ENCODE measurements at places on chromosomes 1 and 21.

GRCh38 chr1:116286541-116286971 lies 86.5 kb upstream of the ATP1A1 start:
- DNase-seq = no peak

- peak; percentile 76 for DNase-seq
Observed at GRCh38 chr1:202861420-202862132, 27.4 kb downstream of the RABIF start.

DNA sequence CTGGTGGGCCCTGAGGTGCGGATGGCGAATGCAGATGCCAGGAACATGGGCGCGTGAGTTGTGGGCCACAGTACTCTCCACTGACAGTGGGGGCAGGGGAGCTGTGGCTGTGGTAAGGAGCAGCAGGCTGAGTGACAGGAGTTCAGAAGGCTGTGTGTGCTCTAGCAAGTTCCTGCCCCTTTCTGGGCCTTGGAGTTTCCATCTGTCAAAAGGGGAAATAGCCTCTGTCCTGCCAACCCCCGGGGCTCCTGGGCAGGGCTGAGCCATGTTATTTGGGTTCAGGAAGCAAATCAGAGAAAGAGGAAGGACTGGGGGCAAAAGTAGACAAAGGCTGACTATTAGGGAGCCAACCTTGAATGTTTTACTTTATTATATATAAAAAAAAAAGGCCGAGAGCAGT lies 19.5 kb upstream of the MFN2 start:
- DNase-seq = no peak

DNA sequence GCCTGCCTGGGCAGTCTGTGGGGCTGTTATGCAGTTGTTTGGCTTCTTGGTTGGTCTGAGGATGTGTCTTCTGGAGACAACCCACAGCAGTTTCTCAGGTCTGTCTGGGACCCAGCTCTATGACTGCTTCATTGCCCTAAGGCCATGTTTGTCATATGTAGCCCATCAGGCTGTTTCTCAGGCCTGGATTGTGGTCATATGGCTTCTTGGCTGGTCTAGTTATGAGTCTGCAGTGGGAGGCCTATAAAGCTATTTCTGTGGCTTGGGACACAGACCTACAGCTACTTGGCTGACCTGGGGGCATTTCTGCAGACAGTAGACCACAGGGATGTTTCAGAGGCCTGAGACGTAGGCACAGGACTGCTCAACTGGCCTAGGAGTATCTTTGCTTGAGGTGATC lies 41.5 kb downstream of the CHIA start:
- DNase-seq = no peak

- no peak for DNase-seq
Observed at GRCh38 chr1:111127923-111128643, 11.8 kb downstream of the DRAM2 start.
